ENCODE measurements at places on chromosomes 13 and 19. TPM values are rescaled to one million over a fixed set of nuclear protein-coding genes. Genes with fewer than 3 reads are reported as not detected.

ZNF729 gene
- total RNA-seq: not detected

NLRP7 gene
- not detected for total RNA-seq

ZNF284 gene
- 2.2 TPM for total RNA-seq

SERPINE3 gene
- total RNA-seq: not detected

ZNF791 gene
- 30.0 TPM for total RNA-seq

CACNA1A gene
- total RNA-seq: 2.1 TPM

LPAR2 gene
- 39.4 TPM for total RNA-seq

CYP4F2 gene
- not detected for total RNA-seq

GRK1 gene
- not detected for total RNA-seq

U2AF1L4 gene
- 35.6 TPM for total RNA-seq

CA11 gene
- 7.2 TPM for total RNA-seq

ZNF382 gene
- 12.4 TPM for total RNA-seq

GADD45B gene
- total RNA-seq: 63.4 TPM

S1PR2 gene
- total RNA-seq: 6.1 TPM

OR7C1 gene
- not detected for total RNA-seq

ZBTB32 gene
- total RNA-seq: 133 TPM

MISP3 gene
- total RNA-seq: 2.4 TPM

PLEKHA4 gene
- 5.6 TPM for total RNA-seq

GAS6 gene
- total RNA-seq: 0.23 TPM

MBD3L2 gene
- total RNA-seq: not detected

TJP3 gene
- total RNA-seq: 1.3 TPM

ZNF45 gene
- total RNA-seq: 17.9 TPM

JAK3 gene
- 137 TPM for total RNA-seq

POGLUT2 gene
- total RNA-seq: 11.1 TPM

GRIK5 gene
- 0.56 TPM for total RNA-seq

CERS4 gene
- total RNA-seq: 28.2 TPM

IGFL1 gene
- not detected for total RNA-seq
